ENCODE measurements at places on chromosomes 3 and 15.

DNA sequence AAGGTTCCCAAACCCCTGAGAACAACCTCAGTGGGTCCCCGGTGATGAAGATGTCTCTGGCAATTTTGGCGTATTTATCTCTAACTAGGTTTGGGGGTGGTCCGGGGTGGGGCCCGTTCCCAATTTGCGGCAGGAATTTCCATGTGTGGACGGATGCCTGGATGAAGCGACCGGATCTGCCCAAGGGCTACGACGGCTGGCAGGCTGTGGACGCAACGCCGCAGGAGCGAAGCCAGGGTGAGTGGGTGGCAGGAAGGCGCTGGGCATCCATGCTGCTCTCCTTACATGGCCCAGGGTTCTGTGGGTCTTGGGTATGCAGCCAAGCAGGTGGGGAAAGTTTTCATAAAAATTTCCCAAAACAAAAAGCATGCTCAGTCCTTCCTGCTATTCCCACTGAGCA lies 29.3 kb downstream of the TGM4 start:
- DNase-seq = no peak

DNA sequence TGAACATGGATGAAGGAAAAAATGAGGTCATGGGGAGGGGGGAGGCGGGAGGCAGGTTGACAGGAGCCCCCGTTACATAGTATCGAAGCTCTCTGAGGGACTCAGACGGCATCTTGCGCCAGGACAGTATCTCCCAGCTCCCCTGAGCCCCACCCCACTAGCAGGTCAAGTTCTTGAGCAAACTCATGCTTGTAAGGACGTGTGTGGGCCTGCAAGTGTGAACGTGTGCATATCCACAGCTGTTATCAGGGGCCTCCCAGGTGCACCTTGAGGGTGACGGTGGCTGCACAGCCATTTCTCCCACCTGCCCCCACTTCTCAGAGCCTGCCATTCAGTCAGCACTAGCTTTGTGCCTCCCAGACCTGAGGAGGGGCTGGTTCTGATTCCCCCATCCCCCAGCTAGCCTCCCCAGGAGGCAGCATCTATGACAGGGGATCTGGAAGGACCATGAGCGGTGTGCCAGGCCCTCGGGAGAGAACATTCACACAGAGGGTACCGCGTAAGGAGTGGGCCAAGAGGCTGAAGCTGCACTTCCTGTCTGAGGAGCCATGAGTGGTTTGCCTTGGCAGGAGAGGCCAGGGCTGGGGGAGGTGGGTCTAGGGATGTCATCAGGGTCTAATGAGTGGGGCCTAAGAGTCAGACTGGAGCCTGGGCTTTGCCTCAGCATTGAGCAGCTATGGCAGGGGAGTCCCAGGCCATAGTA lies 2.9 kb downstream of the SEMA3F start:
- no peak for DNase-seq

GRCh38 chr15:74889883-74890664 lies at the start of gene MPI:
Gene MPI (plus strand): TSS chr15:74890042. CDS start chr15:74890074, 32 bp downstream.
- peak; percentile 86 for DNase-seq

DNA sequence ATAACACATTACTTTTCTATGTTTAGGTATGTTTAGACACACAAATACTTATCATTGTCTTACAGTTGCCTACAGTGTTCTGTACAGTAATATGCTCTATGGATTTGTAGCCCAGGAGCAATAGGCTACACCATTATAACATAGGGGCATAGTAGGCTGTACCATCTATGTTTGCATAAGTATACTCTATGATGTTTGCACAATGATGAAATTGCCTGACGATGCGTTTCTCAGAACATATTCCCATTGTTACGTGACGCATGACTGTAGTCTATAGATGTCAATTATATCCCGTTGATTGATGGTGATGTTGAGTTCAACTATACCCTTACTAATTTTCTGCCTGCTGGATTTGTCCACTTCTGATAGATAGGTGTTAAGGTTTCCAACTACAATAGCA lies 139.4 kb upstream of the PFN2 start:
- DNase-seq = no peak

- DNase-seq = no peak
Measured at GRCh38 chr15:57821826-57822225, 115.3 kb downstream of the POLR2M start.

DNA sequence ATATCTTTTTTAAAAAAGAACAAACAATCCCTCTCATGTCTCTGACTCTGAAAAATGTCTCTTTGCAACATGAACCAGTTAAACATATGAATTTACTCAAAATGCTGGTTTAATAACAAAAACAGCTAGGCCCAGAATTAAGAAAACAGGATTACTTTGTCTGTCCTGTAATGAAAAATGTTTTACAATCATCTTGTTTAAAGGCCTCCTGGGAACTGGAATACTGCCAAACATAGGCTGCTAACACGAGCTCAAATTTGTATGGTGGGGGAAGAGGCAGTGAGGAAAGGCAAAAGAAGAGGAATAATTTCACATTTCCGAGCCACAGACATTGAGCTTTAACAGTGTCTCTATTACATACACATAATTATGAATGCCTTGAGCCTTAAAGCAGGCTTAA lies 61.7 kb upstream of the PPIB start:
- no peak for DNase-seq

DNA sequence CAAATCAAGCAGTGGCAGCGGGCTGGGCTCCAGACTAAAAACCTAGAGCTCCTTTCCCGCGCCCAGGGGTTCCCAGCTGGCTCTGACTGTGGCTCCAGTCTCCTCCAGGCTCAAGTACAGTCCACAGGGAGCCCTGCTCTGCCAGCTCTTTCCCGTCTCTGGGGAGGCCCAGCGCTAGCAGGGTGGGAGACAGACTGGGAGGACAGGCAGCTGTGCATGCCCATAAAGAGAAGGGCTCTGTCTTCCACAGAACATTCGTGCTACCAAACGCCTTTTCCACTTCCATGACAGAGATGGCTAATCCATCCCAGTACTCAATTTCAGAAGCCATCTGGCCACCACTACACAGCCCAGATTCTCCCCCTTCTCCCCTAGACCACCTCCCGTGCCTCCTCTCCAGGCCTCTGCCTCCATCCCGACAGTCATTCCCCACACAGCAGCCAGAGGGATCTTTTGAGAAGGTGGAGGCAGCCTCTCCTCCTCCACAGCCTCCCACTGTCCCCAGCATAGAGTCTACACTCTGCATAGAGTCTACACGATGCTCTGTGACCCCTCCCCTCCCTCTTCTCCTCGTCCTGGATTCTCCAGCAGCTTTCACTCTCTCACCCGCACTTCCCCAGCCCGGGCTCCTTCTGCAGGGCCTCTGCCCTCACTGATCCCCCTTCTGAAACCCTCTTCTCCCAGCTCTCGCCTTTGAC lies 6.8 kb upstream of the DUSP7 start:
- DNase-seq = no peak

Data from stimulated activated CD4-positive, alpha-beta T cell treated with anti-CD3 and anti-CD28 coated beads, Interleukin-4, amount 100 ng/mL, for 48 hours (primary cell).